ENCODE measurements at places on chromosomes 4 and X. TPM values are rescaled to one million over a fixed set of nuclear protein-coding genes. Genes with fewer than 3 reads are reported as not detected.

Gene RLIM
- total RNA-seq = 14.5 TPM

Gene HOPX
- not detected for total RNA-seq

Gene TBC1D19
- total RNA-seq = 2.8 TPM

Gene HELQ
- total RNA-seq = 6.8 TPM

Gene ZDHHC15
- total RNA-seq = not detected

Gene ADH1C
- 593 TPM for total RNA-seq

Gene SPANXA2
- total RNA-seq = not detected

Gene GPC4
- 0.92 TPM for total RNA-seq

Gene MAGEB6
- not detected for total RNA-seq

Gene TMEM31
- total RNA-seq = not detected

Gene FDCSP
- total RNA-seq = not detected

Gene IL2RG
- total RNA-seq = 1.4 TPM

Gene DCAF8L2
- total RNA-seq = not detected

Gene NAT8L
- total RNA-seq = 0.02 TPM

Gene GAGE12H
- not detected for total RNA-seq

Gene MAP7D2
- 0.34 TPM for total RNA-seq

Gene PLK4
- total RNA-seq = 0.88 TPM

Gene PLAC1
- total RNA-seq = not detected

Gene CXorf49
- total RNA-seq = not detected

Gene TLR6
- total RNA-seq = 2.3 TPM

Gene COL4A5
- total RNA-seq = 0.87 TPM

Gene DIPK2B
- 1.6 TPM for total RNA-seq

Gene CUL4B
- 21.8 TPM for total RNA-seq

Gene ZNF81
- total RNA-seq = 3.6 TPM

Gene DNAJB14
- 15.8 TPM for total RNA-seq

Gene SLC6A14
- total RNA-seq = not detected

Gene PASD1
- total RNA-seq = not detected

Gene LUZP4
- total RNA-seq = not detected

Gene NDP
- total RNA-seq = not detected

Gene CACNA1F
- not detected for total RNA-seq

Gene PCSK1N
- total RNA-seq = not detected

Gene TLL1
- 0.19 TPM for total RNA-seq

Data from right lobe of liver (tissue), 6 donors.